Hematopoietic multipotent progenitor cell treated with erythropoietin and hydrocortisone succinate and interleukin-3 and kit ligand, for 8 days (in vitro differentiated cells): ENCODE measurements at places on chromosomes 12 and 14.

DNA sequence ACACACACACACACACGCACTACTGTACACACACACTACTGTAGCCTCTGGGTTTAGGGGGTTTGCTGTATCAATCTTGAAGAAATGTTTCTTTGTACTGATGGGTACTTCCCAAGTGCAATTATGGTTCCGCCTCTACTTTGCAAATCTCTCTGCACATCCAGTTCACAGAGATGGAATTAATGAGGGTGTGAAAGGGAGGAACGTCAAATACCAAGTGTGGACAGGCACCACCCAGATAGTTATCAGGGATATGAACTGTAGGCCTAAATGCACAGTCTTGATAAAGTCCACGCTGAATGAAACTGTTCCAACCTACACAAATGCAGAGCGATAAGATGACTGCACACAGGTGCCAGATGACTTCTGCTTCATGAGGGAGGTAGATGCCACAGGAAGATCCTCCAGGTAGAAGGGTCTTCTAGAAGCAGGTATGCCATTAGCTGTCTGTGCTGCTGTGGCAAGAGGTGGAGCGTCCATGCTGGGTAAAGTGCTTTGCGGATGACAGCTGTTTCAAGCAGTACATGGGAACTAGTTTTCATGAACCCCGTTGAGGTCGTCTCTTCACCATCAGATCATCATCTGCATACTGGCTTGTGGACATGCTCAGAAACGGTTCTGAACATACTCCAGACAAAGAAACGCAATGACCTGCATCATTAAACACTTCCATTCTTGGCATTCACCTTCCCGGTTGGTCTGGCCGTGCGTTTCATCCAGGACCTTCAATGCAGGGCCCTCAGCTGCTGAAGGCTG, 314.3 kb upstream of the RTL1 start:
- DNase-seq = no peak

GRCh38 chr12:88142610-88142991, 494 bp downstream of the TMTC3 start:
- no peak for DNase-seq

- no peak for DNase-seq
Measured at GRCh38 chr14:51458563-51458955, 193.2 kb upstream of the FRMD6 start.

DNA sequence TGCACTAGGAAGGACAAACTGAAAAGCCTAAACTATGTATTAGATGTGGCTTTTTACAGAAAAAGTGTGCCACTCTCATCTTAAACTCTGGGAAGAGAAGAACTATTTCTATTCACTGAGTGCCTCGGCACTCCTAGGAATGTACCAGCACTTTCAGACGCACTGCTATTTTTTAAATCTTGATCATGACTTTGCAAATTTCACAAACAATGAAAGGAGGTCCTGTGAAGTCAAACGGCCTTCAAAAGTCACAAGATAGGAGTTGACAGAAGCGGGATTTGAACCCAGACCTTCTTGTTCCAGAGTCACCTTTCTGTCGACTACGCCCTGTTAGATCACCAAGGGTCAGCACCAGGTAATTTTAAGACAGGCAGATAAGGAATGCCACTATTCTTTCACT, 365.4 kb downstream of the VRK1 start:
- DNase-seq = no peak

GRCh38 chr12:17954788-17955187, 135.2 kb downstream of the RERGL start:
- DNase-seq = no peak

DNA sequence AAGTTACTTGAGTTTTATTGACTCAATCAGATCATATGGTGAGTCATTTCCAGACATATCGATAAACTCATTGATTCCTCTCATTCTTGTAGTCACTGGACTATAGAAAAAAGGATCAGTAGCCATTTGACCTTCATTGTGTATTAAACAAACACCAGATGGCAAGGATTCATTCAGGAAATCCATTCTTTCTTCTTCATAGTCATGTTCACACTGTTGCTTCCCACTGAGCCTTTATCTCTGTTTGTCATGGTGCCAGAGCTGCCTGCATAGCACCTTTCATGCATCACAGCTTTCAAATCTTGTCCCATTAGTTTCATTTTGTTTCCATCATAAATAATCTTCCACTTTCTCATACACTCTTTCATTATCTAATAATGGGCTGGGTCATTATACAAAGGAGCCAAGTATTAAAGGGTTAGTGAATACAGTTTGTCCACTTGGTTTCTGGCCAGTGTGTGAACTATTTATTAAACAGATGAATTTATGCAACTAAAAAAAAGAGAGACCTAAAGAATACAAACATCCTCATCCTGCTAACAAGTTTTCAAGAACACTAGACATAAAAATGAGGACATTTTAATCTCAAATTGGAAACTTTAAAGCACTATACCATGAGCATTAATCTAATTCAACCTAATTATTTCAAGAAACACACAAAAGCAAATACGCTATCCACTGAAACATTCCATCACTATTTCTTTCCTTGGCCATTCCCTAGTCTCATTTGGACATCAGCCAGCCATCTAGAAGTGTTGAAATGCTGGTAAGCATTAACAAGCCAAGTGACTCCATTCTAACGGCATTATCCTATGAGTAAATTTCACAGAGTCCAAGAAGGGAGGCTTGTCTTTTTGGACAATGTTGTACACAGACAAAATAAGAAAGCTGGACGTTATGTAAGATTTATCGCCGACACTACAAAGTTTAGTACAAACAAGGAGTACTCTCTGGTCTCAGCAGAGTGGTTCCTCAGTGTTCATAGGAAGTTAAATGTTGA, 476.5 kb downstream of the FOXG1 start:
- DNase-seq = no peak
